ENCODE measurements at places on chromosomes 2 and 18. TPM values are rescaled to one million over a fixed set of nuclear protein-coding genes. Genes with fewer than 3 reads are reported as not detected.
A peak's percentile ranks its signal among the peaks of the same experiment; 100 is the strongest.

The CNNM4 gene
- 20.6 TPM for total RNA-seq

DNA sequence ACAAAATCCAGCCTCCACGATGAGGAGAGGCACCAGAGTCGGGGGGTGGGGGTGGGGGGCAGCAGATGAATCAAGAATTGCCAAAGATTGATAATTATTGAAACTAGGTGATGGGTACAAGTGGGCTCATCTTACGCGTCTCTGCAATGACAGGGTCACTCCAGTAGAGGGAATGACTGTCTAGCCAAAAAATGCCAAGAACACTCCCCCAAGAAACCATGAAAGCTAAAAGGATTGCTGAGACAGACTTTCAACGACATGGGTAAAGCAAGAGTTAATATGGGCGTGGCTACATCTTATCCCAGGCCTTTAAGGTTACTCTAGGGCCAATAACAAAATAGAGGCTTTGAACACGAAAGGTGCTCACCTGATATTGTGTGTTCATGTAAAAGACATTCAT lies 86.5 kb downstream of the STK39 start:
- peak; percentile 70 for DNase-seq

GRCh38 chr2:217398860-217399259 lies 539.0 kb upstream of the TNP1 start:
- DNase-seq, result no peak

- no peak for DNase-seq
Observed at GRCh38 chr2:181142514-181142913, 162.1 kb downstream of the UBE2E3 start.

- DNase-seq, result no peak
Observed at GRCh38 chr2:59900728-59901452, 652.6 kb downstream of the BCL11A start.

The TMEM214 gene
- total RNA-seq, result 52.4 TPM

The EFR3B gene
- total RNA-seq, result 8.0 TPM

The PLGLB2 gene
- 0.15 TPM for total RNA-seq

DNA sequence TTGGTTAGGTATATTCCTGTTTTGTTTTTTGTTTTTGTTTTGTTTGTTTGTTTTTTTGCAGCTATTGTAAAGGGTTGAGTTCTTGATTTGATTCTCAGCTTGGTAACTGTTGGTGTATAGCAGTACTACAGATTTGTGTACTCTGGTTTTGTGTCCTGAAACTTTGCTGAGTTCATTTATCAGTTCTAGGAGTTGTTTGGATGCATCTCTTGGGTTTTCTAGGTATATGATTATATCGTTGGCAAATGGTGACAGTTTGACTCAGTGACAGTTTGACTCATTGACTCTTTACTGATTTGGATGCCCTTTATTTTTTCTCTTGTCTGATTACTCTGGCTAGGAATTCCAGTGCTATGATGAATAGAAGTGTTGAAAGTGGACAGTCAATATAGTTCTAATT lies 53.7 kb downstream of the APLF start:
- DNase-seq, result no peak

DNA sequence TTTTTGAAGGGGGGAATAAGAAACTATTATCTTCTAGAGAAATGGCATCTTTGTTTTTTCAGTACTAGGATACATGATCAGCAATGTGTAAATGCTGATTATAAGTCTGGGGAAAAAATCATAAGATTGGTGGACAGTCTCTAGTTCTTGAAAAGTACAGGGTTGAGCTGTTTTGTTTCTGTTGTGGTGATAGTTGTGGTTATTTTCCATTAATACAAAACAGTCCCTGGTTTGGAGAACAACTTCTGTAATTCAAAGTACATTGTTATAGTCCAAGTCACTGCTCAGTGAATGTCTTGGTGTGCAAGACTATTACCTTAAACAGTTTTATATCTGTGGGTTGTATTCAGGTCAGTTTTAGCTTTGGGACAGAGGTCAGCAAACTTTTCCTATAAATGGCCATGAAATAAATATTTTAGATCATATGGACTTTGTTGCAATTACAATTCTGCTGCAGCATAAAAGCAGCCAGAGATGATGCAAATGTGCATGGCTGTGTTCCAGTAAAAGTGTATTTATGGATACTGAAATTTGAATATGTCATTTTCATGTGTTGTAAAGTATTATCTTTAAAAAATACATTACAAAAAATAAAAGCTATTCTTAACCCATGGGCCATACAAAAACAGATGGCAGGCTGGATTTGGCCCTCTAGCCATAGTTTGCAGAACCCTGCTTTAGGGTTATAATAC lies 111.0 kb downstream of the CERS6 start:
- DNase-seq, result no peak

DNA sequence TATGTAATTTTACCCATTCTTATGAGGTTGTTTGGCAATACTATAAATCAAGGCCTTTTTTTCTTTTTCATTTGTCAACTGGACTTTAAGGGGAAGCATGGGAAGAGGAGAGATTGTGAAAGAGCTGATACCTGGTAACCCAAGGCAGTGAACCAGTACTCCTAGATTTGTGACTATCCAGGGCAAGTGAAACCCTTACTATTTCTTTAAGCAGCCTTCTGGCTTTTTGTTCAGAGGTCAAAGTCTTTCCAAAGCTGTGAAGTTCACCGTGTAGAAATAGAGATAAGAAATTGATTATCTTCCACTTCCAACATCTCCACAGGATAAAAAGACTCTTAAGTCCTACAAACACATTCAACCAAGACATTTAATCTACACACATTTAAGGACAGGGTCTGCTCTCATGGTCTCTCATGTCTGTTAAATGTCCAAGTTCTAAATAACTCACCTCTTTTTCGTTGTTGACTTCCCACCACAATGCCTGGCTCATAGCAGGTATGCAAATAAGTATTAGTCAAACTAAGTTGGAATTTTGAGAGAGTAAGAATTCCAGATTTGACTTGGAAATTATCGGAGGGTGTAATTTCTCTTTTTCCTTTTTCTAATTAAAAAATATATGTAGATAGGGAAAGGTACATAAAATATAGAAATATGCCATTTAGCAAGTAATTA lies 485.8 kb downstream of the STK39 start:
- DNase-seq, result no peak

DNA sequence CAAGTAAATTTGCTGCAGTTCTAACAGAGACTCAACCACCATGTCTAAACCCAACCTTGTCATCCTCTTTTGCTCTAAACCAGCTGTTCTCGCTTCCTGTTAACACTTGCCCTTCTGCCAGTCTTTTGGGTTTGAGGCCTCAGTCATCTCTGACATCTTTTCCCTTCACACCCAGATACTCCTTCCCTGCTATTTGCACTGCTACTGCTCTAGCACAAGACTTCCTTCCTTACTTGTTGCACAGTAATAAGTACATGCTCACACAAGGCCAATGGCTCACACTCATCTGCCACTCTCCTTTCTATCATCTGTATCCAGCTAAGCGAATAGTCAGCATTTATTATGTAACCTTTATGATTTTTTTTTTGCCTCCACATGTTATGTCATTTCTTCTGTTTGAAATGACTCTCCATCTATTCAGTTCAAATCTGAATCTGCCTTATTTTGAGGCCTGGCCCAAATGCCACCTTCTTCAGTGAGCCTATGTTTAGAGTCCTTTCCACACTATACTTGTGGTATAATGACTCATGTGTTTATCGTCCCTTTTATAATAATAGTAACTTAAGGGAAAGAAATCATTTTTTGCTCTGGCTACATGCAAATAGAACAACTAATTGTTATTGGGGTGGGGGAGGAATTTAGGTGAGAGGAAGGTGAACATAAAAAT lies 22.5 kb upstream of the CDKL4 start:
- DNase-seq, result no peak

- DNase-seq, result no peak
Observed at GRCh38 chr2:17749753-17750438, 3.7 kb downstream of the SMC6 start.

GRCh38 chr2:156329927-156330726 lies 2.4 kb downstream of the NR4A2 start:
- no peak for DNase-seq

DNA sequence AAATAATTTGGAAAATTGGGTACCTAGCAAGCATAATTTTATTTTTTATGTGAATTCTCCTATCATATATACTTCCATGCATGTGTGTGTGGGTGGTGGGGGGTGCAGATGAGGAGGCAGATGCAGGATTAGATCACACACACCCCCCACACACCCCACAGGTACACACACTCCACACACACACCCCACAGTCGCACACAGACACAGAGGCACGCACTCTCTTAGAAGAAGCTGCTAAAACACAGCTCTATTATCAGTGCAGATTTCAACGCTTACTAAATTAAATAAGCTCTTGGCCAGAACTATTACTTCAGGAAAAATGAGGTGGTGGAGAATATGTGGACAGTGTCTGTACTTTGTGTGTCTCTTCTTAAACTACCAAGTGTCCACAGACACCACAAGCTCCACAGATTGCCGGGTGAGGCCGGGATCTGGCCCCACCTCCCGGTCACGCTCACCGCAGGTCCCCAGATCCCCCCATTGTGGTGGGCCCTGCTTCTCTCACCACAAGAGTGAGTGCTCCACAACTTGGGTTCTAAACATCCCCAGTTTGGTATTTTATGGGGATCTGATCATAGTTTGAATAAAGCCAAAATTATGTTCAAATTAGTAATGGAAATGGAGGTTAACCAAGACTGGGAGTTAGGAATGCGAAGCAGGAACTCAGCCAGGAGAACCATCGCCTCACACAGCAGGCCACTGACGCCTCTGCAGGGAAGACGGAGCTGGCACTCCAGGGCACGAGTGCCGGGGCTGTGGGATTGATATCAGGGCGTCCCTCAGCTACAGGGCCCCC lies 102.1 kb downstream of the PXDN start:
- no peak for DNase-seq

GRCh38 chr2:216316743-216317142 lies 55.5 kb downstream of the MARCHF4 start:
- DNase-seq, result peak; percentile 60

The METTL4 gene
- total RNA-seq, result 12.1 TPM

- DNase-seq, result no peak
Observed at GRCh38 chr2:37585982-37586621, 85.3 kb downstream of the CDC42EP3 start.

GRCh38 chr2:230715201-230715600 lies 2.6 kb downstream of the CAB39 start:
- peak; percentile 22 for DNase-seq

The IWS1 gene
- 91.4 TPM for total RNA-seq

DNA sequence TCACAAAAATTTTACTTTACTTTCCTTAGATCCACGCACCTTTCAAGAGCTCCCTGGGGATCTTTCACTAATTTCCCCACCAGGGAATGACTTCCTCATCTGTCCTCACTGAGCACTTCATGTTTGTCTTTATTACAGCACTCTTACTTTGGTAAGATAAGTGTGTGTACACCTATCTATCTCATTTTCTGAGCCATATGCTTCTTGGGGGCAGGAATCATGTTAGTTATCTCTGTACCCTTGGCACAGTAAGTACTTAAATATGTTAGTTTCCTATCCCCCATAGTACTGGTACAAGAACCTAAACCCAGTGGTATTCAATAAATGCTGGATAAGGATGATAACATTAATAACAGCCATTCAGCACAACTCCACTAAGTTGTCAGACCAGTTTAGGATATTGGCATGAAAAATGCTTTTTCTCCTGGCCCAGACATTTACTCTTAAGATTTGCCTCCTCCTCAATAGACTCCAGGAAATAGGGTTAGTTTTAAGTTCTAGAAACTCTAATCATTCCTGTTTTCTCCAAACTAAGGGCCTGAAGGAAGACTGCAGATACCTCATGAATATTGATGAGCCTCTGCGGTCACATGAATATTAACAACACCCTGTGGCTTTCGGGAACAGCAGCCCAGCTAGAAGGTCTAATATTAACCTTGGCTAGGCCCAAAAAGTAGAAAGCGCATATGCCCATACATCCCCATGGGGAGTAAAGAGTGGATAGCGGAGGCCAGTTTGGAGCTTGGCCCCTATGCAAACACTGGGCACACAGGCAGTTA lies 38.2 kb downstream of the NHEJ1 start:
- no peak for DNase-seq

- DNase-seq, result peak; percentile 66
Observed at GRCh38 chr2:15058015-15058720, 425.7 kb downstream of the LRATD1 start.

The TRIM54 gene
- 2.2 TPM for total RNA-seq

DNA sequence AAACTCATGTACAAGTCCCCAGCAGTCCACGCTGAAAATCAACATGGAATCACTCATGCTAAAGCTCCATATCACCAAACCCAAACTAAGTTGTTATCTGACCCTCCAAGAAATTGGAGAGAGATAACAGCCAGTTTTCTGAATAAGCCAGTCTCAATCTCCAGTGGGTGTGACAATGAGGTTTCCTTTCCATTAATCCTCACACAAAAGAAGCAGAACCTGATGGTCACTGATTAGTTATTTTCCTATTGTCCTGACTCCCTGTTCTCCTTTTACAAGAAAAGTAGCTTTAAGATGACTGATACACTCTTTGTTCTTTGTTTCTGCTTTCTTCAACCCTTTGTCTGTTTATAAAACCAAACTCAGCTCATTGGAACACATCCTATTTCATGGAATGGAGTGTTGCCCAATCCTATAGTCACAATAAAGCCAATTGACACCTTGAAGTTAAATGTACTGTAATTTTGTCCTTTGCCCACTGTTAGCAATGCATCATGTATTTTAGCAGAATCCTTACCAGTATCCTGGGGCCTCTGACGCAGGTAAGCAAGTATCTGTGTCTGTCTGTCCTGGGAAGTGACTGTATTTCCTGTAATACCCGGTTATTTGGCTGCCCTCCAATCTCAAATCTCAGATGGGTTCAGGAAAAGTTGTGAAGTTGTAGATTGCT lies 30.6 kb upstream of the SH3RF3 start:
- DNase-seq, result no peak

DNA sequence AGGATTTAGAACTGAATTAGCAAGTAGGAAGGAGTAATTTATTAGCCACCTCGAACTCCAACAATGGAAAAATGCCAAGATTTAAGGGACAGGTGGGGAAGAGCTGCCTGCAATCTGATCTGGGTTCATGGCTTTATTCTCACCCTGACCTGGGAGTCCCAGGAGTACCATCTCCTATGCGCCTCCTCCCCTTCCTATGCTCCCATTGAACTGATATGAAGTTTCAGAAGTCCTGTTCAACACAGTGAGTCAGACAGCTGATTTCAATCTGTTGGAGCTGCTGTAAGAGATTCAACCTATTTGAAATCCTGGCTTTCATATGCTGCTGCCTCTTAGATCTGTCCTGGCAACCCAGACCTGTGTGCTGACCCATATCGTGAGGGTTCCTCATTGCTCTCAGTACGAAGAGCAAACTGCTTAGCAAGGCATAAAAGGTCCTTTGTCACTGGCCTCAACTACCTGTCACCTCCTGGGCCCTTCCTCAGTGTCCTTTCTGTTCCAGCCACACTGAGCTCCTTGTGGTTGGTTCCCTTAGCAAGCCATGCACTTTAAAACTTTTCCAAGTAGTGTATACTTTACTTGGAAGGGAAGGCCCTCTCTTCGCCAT lies 15.9 kb upstream of the CD28 start:
- no peak for DNase-seq

GRCh38 chr2:20487030-20487391 lies 40.1 kb downstream of the RHOB start:
- no peak for DNase-seq

GRCh38 chr18:36942264-36942663 lies 113.3 kb downstream of the KIAA1328 start:
- peak; percentile 55 for DNase-seq

Data from endodermal cell (in vitro differentiated cells).